Femur (tissue), 1 donor: ENCODE measurements at places on chromosomes 3 and 15.

- no peak for DNase-seq
Observed at GRCh38 chr3:40417845-40418543, 31.0 kb downstream of the ENTPD3 start.

- peak; percentile 35 for DNase-seq
Observed at GRCh38 chr3:158909870-158910269, 108.0 kb downstream of the MFSD1 start.

DNA sequence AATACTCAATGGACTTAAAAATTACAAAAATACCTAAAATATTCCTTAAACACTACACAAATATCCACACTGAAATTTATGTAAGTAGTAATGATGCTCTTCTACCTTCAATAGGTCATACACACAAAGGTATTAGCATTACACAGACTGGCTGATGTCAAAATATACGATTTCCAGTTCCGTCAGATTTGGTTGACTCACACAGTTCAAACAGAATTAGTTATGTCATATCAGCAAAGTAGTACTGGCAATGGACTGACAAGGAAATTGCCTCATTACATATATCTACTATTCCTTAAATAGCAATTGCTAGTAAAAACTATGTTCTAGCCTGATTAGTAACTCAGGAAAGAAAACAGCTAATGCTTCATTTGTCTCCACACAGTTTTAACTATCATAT is 70.8 kb downstream of the ADAM10 start:
- no peak for DNase-seq

DNA sequence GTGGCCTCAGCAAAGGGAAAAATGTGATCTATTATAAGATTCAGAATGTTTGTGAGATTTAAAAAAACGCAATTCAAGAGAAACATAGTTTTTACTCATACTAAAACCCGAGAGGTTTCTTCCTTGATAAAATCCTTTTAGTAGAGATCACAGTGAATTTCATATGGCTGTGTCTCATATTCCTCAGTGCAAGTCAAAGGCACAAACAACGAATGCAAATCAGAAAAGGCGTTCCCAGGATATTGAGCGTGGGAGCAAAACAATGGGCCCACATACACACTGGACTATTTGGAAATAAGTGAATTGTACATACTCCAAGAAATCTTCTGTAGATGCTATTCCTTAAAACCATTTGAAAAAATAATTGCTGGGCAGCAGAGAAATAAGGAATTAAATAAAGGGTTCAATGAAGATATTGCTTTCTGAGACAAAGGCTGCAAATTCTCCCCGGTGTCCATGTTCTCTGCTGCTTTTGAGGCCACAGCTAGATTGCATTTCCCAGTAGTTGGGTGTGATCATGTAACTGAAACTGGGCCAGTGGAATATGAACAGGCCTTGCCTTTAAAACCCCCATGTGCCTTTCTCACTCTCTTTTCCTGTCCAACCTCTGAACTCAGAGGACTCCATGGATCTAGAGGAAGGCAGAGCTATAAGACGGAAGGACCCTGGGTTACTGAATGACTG is 144.6 kb upstream of the TBL1XR1 start:
- DNase-seq = no peak

- no peak for DNase-seq
Observed at GRCh38 chr3:153760948-153761347, 360.2 kb upstream of the ARHGEF26 start.
